ENCODE measurements at places on chromosomes 12 and 14.

DNA sequence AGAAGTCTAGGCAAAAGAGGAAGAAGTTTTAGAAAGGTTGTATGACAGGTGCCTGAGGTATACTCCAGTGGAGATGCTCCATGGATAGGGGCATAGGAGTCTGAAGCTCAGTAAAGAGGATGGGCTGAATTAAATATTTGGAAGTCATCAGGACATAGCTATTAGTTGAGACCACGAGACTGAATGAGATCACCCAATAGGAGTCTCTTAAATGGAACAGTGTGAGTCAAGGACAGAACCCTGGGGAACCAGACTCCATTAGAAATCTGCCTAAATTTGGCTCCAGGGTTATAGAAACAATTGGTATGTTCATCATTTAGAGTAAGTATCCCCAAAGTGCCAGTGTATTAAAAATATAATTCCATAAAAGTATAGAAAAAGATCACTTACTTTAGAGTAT, 172.6 kb downstream of the PRKCH start:
- DNase-seq: no peak

DNA sequence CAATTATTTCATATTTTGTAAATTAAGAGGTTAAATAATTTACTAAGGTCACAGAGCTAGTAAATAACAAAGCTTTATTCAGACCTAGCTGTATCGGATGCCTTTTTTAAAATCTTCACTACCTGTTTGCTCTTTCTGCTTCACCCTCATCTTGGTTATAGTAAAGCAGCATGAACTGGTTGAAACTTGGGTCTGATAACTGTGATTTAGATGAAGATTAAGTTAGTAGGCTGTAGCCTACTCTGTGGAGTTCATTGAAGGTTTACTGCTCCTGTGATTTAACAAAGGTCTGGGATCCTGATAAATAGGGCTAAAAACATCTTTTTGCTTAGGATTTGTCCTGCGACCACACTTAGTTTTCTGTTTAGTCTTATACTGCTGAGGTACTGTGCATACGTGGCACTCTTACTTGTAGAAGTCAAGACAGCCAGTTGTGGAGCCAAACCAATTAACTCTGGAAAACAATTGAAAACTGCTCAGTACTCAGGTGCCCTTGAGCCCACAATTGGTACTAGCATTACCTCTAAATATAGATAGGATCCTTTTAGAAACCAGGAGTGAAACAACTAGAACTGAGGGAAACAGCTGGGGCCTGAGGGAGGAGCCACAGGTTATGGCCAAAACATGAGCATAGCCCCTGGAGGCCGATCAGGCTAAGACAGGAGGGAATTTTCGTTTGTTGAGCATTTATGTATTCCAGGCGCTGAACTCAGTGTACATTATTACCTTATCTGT, 2.3 kb downstream of the SPATS2 start:
- DNase-seq: no peak

GRCh38 chr12:62783881-62784280, 151.1 kb downstream of the PPM1H start:
- DNase-seq: no peak

- DNase-seq: no peak
Observed at GRCh38 chr12:2049604-2050540, 2.9 kb upstream of the CACNA1C start.

DNA sequence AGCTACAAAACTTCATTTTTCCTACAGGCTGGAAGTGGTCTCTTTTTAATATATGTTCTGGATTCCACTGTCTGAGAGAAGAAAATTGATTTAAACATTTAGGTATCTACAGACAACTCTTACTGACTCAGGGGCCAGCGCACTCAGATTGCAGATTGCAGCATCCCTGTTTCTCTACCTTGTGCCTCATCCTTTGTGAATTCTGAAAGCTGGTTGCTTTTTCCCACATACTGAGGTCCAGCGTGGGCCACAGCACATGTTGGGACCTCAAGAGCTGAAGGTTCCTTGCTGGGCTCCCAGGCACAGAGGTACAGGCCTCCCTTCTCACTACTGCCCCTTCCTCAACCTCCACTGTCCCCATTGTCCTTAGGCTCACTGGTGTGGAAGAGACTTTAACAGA, 101.7 kb upstream of the CCDC175 start:
- DNase-seq: no peak

GRCh38 chr12:70609739-70610491, 27.3 kb downstream of the PTPRB start:
- no peak for DNase-seq

DNA sequence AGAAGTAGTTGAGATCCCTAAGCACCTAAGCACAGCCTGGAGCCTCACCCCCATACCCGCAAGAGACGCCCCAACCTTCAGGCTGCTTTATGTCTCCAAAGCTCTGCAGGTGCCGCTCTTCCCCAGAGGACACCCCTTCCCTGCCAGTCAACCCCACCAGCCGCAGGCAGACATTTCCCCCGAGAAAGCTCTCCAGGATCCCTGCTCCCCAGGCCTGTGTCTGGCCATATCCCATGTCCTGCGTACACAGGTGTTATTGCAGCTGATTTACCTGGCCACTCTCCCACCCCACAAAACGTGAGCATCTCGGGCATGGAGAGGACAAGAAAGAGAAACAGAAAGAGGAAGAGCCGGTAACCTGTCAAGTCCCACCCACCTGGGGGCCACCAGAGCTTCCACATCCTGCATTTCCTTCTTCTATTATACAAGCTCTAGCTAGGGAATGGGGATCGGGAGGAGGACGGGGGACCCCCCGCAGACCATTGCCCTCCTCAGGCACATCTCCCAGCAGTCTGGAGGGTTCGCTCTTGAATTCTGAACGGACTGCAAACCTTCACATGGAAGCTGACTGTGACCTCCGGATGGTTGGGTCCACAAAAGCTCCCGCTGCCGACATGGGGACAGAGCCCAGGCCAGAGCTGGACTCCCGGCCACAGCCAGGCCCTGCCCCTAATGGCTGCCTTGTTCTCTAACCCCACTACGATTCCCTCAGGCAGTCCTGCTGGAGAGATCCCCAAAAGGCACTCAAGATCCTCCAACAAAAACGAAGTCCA, 17.6 kb downstream of the CCDC88C start:
- DNase-seq: no peak

DNA sequence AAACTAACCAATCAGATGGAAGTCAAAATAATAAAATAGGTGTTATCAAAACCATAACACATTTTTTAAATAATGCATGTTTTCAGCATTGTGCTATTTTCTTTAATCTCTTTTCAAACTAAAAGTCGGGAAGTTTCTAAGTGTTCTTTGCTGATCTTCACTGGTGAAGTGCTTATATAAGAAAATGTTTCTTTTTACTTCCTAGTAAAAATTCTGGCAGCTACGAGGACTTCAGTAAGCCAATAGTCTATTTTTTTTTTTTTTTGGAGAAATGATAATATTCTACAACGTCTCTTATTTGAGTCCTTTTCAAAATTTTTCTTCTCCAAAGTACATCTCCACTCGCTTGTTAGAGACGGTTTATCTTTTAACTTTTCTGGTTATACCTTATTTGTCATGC, 448.0 kb downstream of the SLC6A15 start:
- no peak for DNase-seq

GRCh38 chr14:50475460-50475859, 56.9 kb downstream of the MAP4K5 start:
- DNase-seq: no peak

DNA sequence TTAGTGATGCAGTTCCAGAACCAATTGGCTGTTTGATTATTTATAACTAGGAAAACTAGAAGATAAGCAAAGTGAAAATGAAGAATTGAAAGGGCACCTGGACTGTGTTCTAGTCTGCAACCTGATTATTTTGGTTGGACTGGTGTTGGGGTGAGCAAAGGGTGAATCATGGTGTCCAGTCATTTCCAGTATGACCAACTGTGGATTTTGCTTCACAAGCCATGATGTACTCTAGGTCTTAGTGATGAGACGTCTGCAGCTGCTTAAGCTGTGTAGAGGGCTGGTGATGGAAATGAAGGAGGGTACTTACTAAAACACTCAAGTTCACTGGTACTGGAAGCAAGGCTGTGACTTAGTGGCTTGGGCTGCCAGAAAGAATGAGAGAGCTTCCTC, 193.2 kb upstream of the FRMD6 start:
- DNase-seq: no peak

DNA sequence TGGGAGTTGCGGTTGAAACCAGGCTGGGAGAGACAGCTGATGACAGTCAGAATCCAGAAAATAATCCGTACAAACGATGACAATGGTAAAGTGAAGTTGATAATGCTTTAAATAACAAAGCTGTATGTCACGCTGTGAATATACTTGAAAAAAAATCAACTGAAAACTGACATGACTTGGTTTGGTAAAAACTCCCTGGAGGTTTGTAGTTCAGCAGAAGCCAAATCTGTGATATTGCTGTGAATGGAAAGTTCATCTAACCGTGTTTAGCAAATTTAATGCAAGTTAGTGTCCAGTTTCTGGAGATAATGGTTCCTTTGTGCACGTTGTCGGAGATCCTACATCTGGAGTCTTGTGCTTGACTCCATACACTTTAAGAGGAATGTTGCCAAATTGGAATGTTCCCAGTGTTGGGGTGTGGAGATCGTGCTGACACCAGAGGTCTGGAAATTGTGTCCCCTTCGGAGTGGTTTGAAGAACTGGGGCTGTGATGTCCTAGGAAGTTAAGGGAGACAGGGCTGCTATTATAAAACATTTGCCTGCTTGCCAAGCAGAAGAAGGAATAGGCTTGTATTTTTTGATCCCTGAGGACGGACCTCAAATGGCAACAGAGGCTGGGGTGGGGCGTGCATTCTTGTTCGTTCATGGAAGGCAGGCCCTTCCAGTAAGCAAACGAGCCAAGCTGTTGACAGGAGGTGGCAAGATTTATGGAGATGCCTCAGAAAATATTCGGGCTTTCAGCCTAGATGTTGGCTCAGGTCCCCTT, 30.6 kb downstream of the PPFIBP1 start:
- no peak for DNase-seq

GRCh38 chr14:32679927-32680612, 258.6 kb upstream of the NPAS3 start:
- no peak for DNase-seq

GRCh38 chr12:98399532-98399931, 115.9 kb upstream of the TMPO start:
- DNase-seq: no peak

DNA sequence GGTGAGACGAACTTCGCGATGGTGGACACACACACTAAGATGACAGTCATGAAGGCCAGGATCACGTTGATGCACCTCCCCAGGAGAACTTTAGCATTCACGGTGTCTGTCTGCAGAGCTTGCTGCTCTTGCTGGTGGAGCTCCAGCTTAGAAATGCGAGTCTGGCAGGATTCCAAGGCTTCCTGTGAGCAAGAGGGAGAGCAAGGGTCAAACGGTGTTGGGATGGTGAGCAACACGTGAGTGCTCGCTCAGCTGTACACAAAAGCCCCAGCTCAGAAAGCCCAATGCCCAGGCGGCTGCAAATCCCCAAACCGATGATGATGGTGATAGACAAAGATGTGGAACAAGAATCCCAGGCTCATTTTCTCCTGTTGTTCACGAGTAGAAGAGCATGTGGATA, 78.8 kb downstream of the TMCC3 start:
- no peak for DNase-seq

- no peak for DNase-seq
Observed at GRCh38 chr14:51474854-51475253, 176.9 kb upstream of the FRMD6 start.

- DNase-seq: no peak
Observed at GRCh38 chr12:45582986-45583659, 146.4 kb upstream of the ARID2 start.

DNA sequence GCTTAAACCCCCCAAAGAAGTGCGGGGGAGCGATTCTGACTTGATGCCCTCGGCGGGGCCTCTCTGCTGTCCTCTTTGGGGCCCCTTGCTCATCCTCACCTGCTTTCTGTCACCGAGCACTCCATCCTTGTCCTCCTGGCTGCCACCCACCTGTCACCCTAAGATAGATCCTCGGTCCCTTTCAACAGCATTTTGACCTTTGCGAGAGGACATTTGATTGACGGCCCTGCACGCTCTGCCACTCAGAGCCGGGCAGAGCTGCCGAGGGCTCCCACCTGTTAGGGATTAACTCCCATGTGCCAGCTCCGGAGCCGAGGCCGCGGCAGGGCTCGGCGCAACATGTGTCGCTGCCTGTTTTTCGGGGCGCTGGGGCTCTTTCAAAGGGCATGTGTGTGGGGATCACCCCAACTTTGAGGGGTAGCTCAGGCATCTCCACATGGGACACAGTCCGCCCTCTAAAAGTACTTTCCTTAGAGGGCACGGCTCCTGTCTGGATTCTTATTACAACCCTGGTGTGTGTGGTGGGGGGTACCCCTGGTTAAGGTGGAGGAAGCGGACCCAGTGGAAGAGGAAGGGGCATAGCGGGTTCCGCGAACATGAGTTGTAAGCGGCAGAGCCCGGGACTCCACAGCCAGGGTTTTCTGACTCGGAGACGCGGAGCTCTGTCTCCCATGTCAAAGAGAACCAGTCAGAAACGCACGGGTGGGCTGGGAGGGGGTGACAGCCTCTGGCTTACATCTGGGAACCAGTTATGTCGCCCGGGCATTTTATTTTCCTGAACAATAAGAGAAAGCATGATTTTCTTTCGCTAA, 811 bp upstream of the MEG3 start:
- no peak for DNase-seq

GRCh38 chr14:72111911-72112310, 179.7 kb downstream of the RGS6 start:
- DNase-seq: no peak

DNA sequence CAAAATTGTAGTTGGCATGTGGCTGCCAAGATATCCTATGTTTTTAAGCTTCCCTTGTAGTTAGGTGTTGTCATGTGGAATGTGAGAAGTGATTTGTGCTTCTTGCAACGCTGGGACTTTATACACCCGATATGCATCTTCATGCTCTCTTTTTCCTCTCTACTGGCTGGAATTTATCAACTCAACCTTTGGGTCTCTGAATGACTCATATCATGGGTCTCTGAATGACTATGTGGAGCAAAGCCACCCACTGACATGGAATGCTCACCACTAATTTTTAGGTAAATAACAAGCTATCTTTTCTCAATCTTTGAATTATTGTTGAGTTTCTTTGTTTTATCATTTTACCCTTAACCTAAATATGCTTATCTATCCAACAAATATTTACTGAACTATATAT, 144.6 kb downstream of the ATP23 start:
- DNase-seq: no peak

DNA sequence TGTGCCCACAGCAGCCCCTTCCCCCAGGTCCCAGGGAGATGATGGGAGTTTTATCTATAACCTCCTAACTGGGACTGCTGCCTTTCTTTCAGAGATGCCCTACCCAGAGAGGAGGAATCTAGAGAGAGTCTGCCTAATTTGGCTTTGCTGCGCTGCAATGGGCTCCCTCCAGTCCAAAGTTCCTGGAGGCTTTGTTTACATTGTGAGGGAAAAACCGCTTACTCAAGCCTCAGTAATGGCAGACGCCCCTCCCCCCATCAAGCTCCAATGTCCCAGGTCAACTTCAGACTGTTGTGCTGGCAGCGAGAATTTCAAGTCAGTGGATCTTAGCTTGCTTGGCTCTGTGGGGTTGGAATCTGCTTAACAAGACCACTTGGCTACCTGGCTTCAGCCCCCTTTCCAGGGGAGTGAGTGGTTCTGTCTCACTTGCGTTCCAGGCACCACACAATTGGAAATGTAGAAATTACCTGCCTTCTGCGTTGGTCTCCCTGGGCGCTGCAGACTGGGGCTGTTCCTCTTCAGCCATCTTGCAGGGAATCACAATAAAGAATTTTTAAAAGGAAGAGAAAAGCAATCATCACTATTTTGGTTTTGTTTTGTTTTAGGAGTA, 262.5 kb downstream of the FOXG1 start:
- no peak for DNase-seq

GRCh38 chr14:84036840-84037239, 1493.1 kb upstream of the FLRT2 start:
- no peak for DNase-seq

- DNase-seq: no peak
Observed at GRCh38 chr12:108773798-108774788, 42.8 kb upstream of the CORO1C start.

- no peak for DNase-seq
Observed at GRCh38 chr12:30610718-30611117, 85.0 kb downstream of the IPO8 start.
